Effector CD8-positive, alpha-beta T cell (primary cell): ENCODE measurements at places on chromosomes 3 and 15.
A peak's percentile ranks its signal among the peaks of the same experiment; 100 is the strongest.

GRCh38 chr3:8574040-8574669, 70.4 kb downstream of the SSUH2 start:
- DNase-seq: no peak

DNA sequence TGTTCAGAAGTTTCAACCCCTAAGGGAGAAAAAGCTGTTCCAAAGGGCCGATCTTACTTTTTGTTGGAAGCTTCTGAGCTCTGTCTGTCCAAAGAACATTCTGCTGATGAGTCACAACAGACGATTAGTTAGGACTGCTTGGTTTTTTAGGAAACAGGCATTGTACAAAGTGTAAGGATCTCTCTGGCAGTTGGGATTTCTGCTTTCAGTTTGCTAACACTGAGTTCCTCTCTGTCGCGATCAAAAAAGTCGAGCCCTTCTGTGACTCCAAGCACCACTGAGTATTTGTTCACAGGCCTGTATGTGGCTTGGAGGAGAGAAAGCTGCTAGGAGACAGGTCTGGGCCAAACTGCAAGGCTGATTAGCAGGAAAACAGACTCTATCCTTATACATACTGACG, 91.8 kb upstream of the PFN2 start:
- no peak for DNase-seq

- DNase-seq: no peak
Observed at GRCh38 chr15:42863572-42864239, 56.9 kb downstream of the TTBK2 start.

DNA sequence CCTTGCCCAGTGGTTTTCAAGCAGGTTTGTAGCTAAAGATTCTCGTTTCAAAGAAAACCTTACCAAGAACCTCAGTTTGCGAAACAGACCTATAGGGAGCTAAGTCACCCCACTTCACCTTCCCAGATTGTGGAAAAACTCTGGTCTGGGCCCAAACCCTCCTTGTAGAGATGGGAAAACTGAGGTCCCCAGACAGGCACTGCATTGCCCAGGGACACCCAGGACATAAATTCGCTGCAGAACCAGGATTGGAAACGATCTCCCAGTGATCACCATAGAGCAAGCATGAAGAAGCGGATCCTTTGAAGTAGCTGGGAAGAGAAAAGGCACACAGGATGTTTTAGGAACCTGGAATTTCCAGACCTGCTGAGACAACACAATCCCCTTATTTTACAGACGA, 85.6 kb upstream of the PIAS1 start:
- no peak for DNase-seq

DNA sequence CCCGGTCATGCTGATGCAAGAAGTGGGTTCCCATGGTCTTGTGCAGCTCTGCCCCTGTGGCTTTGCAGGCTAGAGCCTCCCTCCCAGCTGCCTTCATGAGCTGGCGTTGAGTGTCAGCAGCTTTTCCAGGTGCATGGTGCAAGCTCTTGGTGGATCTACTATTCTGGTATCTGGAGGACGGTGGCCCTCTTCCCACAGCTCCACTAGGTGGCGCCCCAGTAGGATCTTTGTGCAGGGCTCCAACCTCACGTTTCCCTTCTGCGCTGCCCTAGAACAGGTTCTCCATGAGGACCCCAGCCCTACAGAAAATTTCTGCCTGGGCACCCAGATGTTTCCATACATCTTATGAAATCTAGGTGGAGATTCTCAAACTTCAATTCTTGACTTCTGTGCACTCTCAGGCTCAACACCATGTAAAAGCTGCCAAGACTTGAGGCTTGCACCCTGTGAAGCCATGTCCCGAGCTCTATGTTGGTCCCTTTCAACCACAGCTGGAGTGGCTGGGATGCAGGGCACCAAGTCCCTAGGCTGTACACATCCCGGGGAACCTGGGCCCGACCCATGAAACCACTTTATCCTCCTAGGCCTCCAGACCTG, 238.4 kb upstream of the MDFIC2 start:
- peak; percentile 58 for DNase-seq

GRCh38 chr15:57640930-57641682, 49.4 kb downstream of the MYZAP start:
- DNase-seq: no peak

- no peak for DNase-seq
Observed at GRCh38 chr3:99544786-99545281, 93.6 kb upstream of the COL8A1 start.

DNA sequence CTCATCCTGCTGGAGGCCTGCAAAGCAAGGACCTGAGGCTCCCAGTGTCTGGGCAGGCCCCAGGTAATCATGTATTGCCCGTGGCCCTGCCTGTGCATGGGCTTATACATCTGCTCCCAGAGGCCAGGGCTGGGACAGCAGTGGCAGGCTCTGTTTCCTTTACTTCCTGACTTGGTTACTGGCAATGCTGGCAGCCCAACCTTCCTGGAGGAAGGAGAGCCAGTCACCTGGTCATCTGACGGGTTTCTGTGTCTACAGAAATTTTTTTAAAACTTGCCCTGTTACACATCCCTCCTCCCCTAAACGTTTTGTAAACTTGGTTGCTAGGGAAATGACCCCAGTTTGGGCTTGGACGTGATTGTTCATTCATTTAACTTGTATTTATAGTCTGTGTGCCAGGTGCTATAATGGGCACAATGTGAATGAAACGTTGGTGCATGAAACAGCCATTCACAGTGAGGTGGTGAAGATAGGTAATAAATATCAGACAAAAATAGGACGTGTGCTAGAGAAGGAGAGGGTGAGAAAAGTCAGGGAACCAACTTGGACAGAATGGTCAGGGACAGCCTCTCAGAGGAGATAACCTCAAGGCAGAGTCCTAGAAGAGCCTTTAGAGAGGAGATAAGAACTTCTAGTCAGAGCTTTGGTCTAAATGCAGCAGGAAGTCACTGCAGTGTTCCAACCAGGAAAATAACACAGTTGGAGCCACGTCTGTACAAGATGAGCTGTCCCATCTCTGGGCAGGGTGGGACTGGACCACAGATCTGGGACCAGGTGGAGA, 14.1 kb downstream of the TEX264 start:
- DNase-seq: no peak

DNA sequence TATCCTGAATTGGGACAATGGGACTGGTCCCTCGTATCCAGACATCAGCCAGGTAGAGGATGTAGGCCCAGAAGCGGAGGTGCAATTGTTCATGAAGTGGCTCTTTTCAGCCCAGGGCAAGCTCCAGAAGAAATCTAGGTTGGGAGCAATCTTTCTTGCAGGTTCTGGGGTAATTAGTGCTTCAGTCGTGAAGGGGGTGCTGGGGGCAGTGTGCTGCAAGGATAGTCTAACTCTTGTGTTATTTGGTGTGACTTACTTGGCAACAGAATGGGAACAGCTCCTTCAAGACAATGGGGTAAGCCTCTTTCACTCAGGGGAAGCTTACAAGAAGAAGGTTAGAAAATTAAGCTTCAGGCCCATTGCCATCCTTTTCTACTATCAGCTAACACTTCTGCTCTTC, 273.0 kb downstream of the DIPK2A start:
- no peak for DNase-seq
